Caudate nucleus (tissue), 63 donors: ENCODE measurements at places on chromosomes 3 and 15.

- DNase-seq, result no peak
These were observed 576 bp upstream of the RPAP1 start for GRCh38 chr15:41544650-41545015.

DNA sequence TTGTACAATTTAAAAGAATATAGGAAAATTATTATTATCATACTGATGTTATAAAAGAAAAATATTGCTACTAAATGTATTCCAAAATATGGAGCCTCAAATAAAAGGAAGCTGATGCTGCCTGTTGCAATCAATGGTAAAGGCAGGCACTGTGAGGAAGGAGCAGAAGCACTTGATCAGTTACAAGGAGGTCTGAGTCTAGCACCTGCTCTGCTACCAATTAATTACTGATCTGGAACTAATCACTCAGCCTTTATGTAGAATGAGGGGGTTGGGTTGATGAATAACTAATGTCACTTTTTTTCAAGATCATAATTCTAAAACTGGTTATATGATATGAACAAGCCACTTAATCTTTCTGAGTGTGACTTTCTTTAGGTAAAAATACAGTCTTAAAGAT, 5.5 kb downstream of the ADGRG7 start:
- DNase-seq, result no peak

- no peak for DNase-seq
These were observed 50.2 kb upstream of the MRPS22 start for GRCh38 chr3:139293665-139294023.

DNA sequence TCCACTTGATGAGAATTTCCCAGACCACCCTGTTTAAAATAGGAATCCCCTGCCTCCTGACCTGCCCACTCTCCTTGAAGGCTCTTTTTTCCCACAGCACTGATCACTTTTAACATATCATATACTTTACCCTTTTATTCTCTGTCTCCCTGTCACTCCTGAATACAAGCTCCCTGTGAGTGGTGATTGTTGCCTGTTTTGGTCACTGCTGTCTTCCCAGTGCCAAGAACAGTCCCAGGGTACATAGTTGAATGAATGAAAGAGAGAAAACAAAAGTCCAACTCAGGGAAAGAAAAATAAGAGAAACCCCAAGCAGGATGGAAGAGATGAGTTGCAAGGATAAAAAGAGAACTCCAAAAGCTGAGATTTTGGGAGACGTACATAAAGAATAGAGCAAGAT, 500.3 kb upstream of the LMCD1 start:
- no peak for DNase-seq

GRCh38 chr3:125428216-125428830, 53.2 kb upstream of the ZNF148 start:
- DNase-seq, result no peak

- DNase-seq, result no peak
These were observed 2.2 kb downstream of the MYRIP start for GRCh38 chr3:39811561-39811960.
